Activated T-cell treated with anti-CD3 and anti-CD28 coated beads, Interleukin-2, amount 50 U/mL, for 72 hours (primary cell): ENCODE measurements at places on chromosomes 2 and 18.

GRCh38 chr2:205967391-205968075 lies 118.4 kb downstream of the INO80D start:
- no peak overlapping the region for H3K4me3 ChIP-seq
- H3K27me3 ChIP-seq, result peaks cover 8% of the 10 kb centered on the region
- peaks cover 4% of the 10 kb centered on the region for H3K4me1 ChIP-seq

DNA sequence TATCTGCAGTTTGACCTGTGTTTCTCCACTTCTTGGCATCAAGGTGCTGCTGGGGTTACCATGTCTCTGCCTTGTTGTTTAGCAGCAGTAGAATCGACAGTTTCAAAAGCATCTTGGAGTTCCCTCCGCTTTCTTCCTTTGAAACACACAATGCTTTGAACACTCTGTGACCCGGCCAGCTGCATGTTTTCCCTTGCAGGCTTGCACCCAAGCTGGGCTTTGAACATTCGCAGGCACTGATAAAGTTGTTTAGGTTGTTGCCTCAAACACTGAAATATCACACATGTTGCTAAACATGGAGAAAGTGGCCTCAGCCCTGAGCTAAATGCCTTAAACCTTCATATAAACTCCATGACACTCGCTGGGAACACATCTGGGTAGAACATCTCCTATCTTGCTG lies 251.7 kb downstream of the TSN start:
- DNase-seq, result no peak
- H3K4me1 ChIP-seq, result no peaks in the 10 kb centered on the region
- no peaks in the 10 kb centered on the region for H3K36me3 ChIP-seq
- no peak overlapping the region for H3K27ac ChIP-seq
- no peak overlapping the region for H3K4me3 ChIP-seq
- no peaks in the 10 kb centered on the region for H3K27me3 ChIP-seq

GRCh38 chr2:109304242-109304641 lies 175.2 kb downstream of the SH3RF3 start:
- no peaks in the 10 kb centered on the region for H3K4me1 ChIP-seq
- H3K27me3 ChIP-seq, result no peaks in the 10 kb centered on the region
- DNase-seq, result no peak
- H3K27ac ChIP-seq, result no peak overlapping the region

DNA sequence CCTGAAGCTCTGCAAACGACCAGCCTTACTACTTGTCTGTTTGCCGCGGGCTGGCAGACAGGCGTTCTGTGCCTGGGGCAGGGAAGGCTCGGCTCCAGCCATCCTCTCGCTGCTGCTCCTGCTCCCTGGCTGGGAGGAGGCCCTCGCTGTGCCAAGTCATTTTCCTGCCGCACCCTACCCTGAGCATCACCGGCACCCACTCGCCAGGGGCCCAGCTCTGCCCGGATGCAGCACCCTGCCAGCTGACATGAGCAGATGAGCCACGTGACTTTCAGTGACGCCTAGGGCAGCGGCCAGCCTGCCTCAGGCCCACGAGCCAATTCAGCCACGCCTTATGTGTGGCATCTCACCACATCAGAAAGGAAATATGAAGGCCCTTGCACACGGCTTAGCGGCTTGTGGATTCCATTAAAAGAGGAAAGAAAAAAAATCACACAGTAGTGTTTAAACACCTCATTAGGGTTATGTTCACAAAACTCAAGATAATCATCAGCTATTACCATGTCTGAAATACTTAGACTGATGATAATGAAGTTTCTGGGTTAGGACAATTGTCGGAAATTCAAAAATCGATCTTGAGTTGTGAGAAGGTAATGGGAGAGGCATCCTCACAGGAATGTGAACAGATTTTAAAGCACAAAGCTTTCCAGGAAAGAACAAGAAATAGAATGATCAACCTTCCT lies 250.5 kb downstream of the TWIST2 start:
- DNase-seq, result no peak
- no peak overlapping the region for H3K4me3 ChIP-seq
- no peak overlapping the region for H3K27ac ChIP-seq
- H3K36me3 ChIP-seq, result no peaks in the 10 kb centered on the region
- H3K4me1 ChIP-seq, result no peaks in the 10 kb centered on the region

GRCh38 chr18:26312199-26312598 lies 86.0 kb downstream of the TAF4B start:
- peaks cover 5% of the 10 kb centered on the region for H3K4me1 ChIP-seq
- no peak overlapping the region for H3K27ac ChIP-seq
- no peaks in the 10 kb centered on the region for H3K27me3 ChIP-seq

GRCh38 chr2:70984576-70985282 lies 6.3 kb downstream of the ANKRD53 start:
- H3K27ac ChIP-seq, result no peak overlapping the region
- H3K27me3 ChIP-seq, result no peaks in the 10 kb centered on the region
- DNase-seq, result peak; percentile 83
- peaks cover 4% of the 10 kb centered on the region for H3K36me3 ChIP-seq
- H3K4me3 ChIP-seq, result peak overlapping the region; percentile 15

GRCh38 chr2:6923319-6923718 lies 6.1 kb downstream of the RNF144A start:
- H3K4me3 ChIP-seq, result no peak overlapping the region
- DNase-seq, result no peak
- H3K27me3 ChIP-seq, result no peaks in the 10 kb centered on the region
- H3K27ac ChIP-seq, result no peak overlapping the region
- H3K4me1 ChIP-seq, result peaks cover 76% of the 10 kb centered on the region

GRCh38 chr2:15225131-15225530 lies 336.0 kb downstream of the NBAS start:
- DNase-seq, result no peak
- H3K27me3 ChIP-seq, result no peaks in the 10 kb centered on the region
- H3K4me1 ChIP-seq, result no peaks in the 10 kb centered on the region
- no peak overlapping the region for H3K4me3 ChIP-seq

DNA sequence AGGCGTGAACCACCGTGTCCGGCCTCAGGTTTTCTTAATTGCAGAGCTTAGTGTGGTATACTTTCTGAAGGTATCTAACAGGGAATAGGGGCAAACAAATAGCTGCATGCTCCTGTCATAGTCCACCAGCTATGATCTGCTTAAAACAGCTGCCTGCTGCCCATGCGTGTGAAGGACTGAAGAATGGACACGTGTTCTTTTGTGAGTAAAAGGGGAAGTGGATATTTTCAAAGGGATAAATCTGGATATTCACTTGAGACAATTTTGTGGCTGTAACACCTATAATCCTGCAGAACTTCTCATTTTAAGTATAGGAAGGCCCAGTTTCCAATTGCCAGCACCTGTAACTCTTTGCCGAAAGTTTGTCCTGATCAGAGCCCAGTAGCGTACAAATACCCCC lies 44.7 kb downstream of the TRPM8 start:
- H3K36me3 ChIP-seq, result no peaks in the 10 kb centered on the region
- H3K4me3 ChIP-seq, result no peak overlapping the region
- H3K27me3 ChIP-seq, result no peaks in the 10 kb centered on the region
- H3K27ac ChIP-seq, result no peak overlapping the region

- DNase-seq, result no peak
- no peaks in the 10 kb centered on the region for H3K4me1 ChIP-seq
- H3K27ac ChIP-seq, result no peak overlapping the region
- H3K27me3 ChIP-seq, result peaks cover 22% of the 10 kb centered on the region
Measured at GRCh38 chr2:222715742-222716141, 44.3 kb downstream of the MOGAT1 start.

- H3K4me1 ChIP-seq, result peaks cover 5% of the 10 kb centered on the region
- DNase-seq, result no peak
- H3K27me3 ChIP-seq, result no peaks in the 10 kb centered on the region
- H3K36me3 ChIP-seq, result peaks cover 1% of the 10 kb centered on the region
Measured at GRCh38 chr2:241673797-241674725, 12.6 kb downstream of the DTYMK start.
